Endodermal cell (in vitro differentiated cells): ENCODE measurements at places on chromosomes 3 and 15.

DNA sequence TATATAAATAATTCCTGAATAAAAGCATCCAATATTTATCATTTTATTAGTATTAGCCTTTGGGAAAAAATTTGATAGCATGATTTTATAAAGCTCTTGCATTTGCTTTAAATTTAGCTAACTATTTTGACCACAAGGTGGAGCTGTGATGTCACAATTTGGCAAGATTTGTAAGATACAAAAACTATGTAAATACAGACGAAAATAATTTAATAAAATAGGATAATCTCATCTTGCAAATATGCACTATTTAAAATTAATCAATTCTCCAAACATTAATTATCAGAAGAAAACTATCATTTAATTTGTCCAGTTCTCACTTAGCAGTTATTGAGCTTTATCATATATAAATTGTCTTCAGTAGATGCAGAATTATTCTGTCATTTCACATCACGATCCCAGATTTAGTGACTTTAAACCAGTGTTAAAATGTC is 95.4 kb downstream of the PLOD2 start:
- no peak for DNase-seq

- no peak for DNase-seq
Observed at GRCh38 chr15:88124199-88124598, 132.3 kb downstream of the NTRK3 start.

DNA sequence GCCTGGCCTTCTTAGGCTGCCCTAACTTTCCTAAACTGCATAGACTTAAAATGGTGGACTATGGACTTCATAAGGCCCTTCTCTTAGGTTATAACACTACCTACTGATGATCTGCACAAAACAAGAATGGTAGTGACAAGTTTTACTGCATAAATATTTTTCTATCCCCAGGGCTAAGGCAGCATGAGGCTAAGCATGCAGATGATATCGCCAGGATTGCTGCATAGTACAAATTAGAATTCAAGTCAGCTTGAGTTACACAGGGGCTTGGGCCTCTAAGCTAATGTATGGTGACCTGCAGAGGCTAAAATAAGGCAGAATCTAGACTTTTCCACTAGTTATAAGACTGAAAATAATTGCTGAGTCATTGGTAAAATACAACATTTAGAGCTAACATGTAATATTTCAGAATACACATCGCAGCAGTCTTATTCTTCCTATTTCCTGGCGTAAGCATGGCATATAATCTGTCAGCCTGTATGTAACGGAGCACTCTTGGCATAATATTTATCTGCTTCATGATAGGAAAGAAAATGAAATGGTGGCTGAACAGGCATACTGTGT is 15.3 kb upstream of the RBMS3 start:
- DNase-seq, result no peak

- DNase-seq, result no peak
Observed at GRCh38 chr3:61448378-61448777, 113.0 kb upstream of the PTPRG start.

GRCh38 chr15:78730955-78731354 is 80.3 kb downstream of the ADAMTS7 start:
- DNase-seq, result no peak
